Activated naive CD4-positive, alpha-beta T cell treated with anti-CD3 and anti-CD28 coated beads for 36 hours (primary cell): ENCODE measurements at places on chromosomes 6 and 20.

DNA sequence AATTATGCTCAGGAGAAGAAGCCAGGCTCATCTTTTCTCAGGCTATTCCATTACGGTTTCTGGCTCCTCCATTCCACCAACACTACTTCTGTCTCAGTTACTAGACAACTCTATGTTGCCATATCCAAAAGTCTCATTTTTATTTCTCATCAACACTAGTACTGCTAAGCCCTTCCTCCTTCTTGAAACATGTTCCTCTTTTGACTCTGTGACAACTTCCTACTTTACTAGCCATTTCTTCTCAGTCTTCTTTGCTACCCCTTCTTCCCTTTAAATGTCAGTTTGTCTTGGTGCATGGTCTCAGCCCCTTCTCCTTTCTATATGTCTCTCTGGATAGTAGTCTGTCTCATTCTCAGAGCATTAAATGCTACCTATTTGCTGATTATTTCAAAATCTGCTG lies 7.1 kb upstream of the ADGRG6 start:
- DNase-seq = no peak

DNA sequence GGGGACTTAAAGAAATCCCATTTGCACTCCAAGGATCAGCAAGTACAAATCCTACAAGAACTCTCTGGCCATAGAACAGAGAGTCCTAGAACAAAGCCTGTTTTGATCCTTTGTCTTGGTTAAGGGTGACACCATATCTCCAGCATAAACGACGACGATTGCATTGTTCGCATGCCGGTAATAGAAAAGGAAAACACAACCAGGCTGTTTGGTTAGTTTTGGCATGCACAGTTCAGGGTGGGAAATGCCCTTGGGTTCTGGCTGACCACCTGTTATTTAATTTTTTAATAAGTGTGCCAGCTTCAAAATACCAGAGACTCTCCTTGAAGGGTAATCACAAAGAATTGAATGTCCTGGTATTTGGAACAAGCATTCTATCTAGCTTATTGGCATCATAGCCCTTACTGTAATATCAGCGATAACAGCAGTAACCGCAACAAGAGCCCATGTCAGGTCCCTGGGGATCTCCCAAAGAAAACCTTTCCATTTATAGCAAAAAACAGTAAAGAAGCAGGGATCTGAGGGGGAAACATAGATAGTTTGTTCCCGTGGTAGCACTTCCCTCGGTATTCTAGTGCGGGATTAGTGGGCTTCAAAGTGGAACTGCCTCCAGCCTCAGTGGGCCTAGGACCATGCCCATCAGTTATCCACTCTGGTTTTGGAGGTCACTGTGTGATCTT lies 77.1 kb downstream of the TMEM170B start:
- no peak for DNase-seq

DNA sequence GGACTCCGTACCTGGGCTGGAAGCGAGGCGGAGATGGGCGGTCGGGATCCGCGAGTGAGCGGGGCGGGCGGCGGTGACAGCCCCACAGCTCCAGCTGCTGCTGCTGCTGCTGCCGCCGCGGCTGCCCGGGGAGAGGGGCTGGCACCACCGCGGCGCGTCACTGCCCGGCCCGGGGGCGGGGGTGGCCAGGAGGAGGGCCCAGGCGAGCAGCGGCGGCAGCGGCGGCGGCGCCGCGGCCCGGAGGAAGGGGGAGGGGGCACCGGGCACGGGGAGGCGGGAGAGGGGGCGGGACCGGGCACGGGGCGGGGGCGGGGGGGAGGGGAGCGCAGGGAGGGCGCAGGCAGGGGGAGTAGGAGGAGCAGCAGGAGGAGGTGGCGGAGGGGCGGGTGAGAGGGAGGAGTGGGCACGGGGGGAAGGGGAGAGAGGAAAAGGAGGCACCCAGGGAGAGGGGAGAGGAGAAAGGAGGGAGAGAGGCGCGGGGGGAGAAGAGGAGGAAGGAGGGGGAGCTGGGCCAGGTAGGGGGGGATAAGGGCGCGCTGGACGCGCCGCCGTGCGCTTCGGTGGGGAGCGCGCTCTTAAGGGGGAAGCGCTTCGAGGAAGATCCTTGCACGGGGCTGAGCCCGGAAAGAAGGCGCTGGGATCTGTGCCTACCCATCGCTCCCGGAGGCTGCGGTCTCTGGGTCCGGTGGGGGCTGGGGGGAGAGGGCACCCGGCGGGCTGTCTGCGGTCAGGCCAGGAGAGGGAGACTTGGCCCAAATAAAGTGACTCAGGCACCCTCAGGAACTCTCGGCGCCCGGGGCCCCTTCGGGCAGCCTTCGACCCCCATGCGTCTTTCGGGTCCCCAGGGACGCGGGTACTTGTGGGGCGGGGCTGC lies 101.5 kb downstream of the NOL4L start:
- DNase-seq = peak; percentile 70

GRCh38 chr6:31546339-31546957 lies at the start of gene ATP6V1G2:
TSS of gene ATP6V1G2 (minus strand) at chr6:31546608. CDS start at chr6:31546559, 49 bp downstream.
- peak; percentile 96 for DNase-seq

DNA sequence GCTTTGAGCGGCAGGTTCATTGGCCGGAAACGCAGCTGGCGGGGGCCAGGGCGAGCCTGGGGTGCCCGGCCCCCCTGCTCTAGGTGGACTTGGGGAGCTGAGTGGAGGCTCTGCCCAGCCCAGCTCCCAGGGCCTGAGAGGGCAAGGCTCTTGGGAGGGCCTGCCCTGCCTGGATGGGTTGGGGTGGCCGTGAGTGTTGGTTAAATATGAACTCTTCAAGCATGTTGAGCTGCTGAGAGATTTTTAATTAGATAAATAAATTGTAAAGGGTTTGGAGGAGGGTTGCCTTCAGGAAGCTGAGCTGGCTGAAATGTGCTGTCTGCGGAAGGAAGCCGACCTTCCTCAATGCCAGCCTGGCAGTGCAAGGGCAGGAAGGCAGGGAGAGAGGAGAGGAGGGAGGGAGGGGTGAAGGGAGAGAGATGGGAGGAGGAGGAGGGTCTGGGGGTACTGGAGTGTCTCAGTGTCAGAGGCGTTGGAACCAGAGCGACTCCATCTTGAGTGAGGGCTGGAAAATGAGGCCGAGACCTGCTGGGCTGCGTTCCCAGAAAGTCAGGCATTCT lies 39.4 kb upstream of the PMEPA1 start:
- DNase-seq = no peak

DNA sequence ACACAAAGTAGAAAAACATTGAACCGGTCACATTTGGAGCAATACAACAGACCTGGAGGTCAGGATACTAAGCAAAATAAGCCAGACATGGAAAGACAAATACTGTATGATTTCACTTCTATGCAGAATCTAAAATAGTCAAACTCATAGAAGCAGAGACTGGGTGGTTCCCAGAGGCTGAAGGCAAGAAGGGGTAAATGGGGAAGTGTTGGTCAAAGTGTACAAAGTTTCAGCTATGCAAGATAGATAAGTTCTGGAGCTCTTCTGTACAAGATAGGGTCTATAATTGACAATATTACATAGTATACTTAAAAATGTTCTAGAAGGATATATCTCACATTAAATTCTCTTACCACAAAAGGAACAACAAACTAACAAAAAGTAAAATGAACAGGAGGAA lies 70.3 kb downstream of the TMEM244 start:
- DNase-seq = no peak

- no peak for DNase-seq
Observed at GRCh38 chr6:116533233-116533957, 12.1 kb downstream of the TRAPPC3L start.

DNA sequence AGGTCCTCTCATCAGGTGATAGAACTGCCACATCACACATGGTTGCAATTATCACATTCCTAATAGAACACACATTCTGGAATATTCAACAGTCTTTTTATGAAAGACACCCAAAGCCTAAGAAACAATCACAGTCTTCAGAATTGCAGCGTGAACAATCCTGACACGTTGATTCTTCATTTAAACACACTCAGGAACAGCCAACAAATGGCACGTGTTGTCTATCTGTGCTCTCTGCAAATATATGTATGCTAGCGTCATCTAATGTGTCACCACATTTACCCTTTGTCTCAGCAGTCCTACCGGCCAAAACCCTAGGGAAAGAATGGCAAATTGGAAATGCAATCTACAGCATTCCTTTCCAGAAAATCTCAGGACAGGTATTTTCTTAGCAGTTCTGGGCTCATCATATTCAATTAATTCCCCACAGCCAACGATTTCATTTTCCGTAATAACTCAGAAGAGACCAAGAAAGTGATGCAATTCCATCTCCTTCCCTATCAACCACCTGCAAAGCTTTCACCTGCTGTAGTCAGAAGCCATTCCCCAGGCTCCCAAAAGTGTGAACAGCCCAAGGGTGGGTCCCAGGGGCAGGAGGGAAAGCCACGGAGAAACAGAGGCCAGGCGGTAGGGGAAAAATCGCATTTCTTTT lies 280.3 kb upstream of the JARID2 start:
- DNase-seq = no peak

GRCh38 chr6:156998794-156999330 lies 221.7 kb downstream of the ARID1B start:
- no peak for DNase-seq

GRCh38 chr6:372336-372911 lies 19.1 kb upstream of the IRF4 start:
- no peak for DNase-seq

GRCh38 chr6:110653381-110653780 lies 161.9 kb downstream of the CDK19 start:
- no peak for DNase-seq

DNA sequence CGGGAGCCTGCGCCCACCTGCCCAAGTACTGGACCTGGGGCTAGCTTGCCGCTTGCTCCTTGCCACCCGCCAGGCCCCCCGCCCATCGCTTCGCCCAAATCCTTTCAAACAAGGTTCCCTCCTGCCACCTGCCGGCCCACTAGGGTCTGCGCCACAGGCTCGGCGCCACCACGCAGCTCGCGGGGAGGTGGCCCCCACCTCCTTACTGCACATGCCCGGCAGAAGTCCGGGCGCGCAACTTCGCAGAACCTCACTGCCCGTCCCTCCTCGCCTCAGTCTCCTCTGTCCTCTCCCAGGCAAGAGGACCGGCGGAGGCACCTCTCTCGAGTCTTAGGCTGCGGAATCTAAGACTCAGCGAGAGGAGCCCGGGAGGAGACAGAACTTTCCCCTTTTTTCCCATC lies 11.2 kb downstream of the GNAS-AS1 start:
- DNase-seq = peak; percentile 63

DNA sequence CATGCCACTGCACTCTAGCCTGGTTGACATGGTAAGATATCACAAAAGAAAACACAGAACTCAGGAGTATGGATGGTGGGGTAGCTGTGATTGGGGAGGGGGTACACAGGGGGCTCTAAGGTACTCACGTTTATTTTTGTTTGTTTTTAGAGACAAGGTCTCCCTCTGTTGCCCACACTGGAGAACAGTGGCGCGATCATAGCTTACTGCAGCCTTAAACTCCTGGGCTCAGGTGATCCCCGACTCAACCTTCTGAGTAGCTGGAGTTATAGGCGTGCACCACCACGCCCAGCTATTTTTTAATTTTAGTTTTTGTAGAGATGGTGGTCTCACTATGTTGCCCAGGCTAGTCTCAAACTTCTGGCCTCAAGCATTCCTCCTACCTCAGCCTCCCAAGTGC lies 29.3 kb downstream of the BCL2L1 start:
- DNase-seq = no peak

GRCh38 chr6:129253727-129254126 lies 370.8 kb downstream of the LAMA2 start:
- DNase-seq = peak; percentile 22

GRCh38 chr6:160583794-160584193 lies 80.3 kb downstream of the LPA start:
- DNase-seq = no peak

DNA sequence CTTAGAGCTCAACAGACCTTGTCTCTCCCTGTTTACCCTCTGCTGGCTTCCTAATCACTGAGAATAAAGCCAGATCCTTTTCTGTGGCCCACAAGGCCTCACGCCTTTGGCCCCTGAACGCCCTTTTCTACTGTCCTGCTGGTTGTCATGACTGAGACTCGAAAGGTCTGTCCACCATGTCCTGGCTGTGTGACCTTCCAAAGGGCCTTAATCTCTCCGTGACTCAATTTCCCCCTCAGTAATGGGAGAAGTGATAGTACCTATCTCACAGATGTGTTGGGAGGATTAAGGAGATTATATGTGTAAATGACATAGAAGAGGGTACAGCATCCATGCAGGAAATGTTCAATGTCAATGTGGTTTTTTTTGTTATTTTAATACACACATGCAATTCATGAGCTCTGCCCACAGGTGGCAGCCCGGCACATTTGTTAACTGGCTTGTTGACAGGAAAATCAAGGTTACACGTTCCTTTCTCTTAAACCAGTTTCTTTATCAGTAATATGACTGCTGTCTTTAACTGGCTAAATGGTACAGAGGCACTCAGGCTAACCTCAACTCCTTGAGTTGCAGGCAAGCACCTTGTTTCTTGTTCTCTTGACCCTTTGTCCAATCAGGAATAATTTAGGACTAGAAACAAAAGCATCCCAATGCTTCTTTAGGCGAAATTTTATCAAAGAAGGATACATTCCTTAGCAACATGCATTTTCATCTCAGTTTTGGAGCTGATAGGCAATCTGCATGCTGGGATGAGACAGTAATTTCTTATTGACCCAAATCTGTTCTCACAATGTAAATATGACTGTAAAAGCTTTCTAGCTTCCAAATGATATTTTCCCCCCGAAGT lies 16.6 kb downstream of the SLC22A1 start:
- peak; percentile 85 for DNase-seq

DNA sequence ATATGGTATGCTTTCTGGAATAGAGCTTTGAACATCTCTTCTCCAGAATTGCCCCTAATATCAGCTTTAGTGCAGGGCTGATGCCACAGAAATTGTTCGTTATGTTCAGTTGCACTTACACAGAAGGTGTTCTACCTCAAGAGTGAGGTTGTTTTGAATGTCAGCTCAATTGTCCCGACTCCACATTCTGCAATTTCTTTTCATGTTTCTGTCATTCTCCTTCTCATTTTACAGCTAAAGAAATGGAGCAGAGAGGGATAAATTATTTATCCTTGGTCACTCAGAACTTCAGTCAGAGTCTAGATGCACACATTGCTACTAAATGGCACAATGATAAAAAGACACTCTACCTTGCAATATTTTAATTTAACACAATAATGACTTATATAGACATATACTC lies 137.0 kb upstream of the CCN2 start:
- DNase-seq = no peak

- no peak for DNase-seq
Observed at GRCh38 chr6:84309336-84309735, 81.9 kb upstream of the CEP162 start.

GRCh38 chr6:152225241-152225934 lies 411.8 kb downstream of the SYNE1 start:
- DNase-seq = no peak

GRCh38 chr20:10495173-10495572 lies 60.1 kb downstream of the SLX4IP start:
- DNase-seq = no peak

DNA sequence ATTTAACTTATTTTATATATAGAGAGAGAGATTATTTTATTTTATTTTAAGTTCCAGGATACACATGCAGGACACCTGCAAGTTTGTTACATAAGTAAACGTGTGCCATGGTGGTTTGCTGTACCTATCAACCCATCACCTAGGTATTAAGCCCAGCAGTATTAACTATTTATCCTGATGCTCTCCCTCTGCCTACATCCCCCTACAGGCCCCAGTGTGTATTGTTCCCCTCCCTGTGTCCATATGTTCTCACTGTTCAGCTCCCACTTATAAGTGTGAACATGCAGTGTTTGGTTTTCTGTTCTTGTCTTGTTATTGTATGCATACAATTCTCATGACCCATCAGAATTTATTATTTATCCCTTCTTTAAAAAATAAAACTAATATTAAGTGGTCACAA lies 34.6 kb downstream of the FKBP1C start:
- DNase-seq = no peak
